KBM-7 (cell line): ENCODE measurements at places on chromosomes 7 and 10.

DNA sequence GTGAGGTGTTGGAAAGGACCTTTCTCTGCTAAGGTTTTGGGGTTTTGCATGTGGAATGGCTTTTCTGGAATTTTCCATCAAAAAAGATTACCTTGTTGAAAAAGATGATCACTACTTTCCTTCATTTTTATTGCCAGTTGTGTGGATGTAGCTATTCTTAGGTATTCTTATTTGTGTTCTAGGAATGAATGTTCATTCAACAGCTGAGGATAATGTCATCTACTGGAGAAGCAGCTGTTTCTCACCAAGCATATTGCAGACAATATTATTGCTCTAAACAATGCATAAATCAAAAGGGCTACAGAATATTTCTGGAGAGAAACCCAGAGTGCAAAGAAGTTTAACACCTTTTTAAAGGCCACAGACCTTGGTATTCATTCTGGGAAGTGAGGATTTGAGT is 145.6 kb upstream of the CALCR start:
- no peak for DNase-seq

DNA sequence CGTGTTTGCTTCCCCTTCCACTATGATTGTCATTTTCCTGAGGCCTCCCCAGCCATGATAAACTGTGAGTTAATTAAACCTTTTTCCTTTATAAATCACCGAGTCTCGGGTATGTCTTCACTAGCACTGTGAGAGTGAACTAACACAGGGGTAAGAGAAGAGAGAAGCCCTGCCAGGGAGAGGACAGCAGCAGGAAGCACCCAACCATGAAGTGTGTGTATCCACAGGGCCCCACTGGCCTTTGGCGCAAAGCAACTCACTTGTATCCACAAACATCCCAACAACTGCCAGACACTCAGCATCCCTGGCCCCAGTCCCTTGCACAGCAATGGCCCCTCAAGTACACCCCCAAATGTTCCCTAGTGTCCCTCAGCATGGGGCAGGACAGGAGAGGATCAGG is 115.1 kb downstream of the MAD1L1 start:
- DNase-seq: no peak

DNA sequence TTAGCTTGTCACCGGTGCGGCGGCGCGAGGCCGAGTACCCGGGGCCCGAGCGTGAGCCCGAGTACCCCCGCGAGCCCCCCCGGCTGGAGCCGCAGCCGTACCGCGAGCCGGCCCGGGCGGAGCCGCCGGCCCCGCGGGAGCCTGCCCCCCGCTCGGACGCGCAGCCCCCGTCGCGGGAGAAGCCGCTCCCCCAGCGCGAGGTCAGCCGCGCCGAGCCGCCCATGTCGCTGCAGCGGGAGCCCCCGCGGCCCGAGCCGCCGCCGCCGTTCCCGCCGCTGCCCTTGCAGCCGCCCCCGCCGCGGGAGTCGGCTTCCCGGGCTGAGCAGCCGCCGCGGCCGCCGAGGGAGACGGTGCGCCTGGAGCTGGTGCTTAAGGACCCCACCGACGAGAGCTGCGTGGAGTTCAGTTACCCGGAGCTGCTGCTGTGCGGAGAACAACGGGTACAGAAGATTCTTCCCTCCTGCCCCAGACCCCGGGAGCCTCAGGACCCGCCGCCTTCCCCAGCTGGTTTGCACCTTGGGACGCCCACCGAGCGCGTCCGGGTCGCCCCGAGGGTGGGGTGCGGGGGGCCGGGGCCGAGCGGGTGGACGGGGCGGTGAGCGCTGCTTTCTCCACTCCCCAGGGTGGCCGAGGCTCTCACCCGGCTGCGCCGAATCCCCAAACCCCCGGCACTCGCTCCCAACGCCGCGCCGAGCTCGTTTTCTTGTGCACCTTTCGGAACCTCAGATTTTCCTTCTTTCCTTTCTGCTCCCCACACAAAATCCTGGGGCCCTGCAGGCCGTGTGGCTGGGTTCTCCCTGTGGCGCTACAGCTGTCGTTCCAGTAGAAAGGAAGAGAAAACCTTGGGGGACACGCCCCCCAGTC is 708 bp downstream of the UBN2 start:
- peak; percentile 47 for DNase-seq

DNA sequence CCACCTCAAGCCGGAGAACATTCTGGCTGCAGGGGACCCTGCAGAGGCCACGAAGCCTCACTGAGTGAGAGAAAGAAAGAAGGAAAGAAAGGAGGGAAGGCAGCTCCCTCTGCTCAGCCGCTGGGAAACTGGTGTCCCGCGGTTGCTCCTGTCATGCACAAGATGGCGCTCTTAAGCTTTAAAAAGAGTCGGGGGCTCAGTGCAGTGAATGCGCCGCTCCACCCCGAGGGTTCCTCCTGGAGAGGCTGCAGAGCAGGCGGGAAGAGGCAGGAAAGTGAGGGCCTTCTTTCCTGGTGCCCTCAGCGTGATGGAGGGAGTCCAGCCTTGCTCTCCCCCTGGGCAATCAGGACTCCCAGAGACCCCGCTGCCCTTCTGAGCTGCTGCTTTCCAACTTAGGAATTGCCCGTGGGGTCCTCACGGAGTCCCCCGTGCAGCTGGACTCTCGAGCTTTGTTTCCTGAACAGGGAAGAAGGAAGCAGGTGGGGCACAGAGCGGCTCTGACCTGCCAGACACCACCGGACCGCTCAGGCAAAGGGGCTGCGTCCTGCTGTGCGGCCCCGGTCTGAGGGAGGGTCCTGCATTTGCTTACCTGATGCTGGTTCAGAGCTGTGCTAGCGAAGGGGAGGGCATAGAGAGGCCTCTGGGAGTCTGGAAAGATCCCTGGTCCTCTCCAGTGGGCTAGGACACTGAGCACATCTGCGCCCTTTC is 141.9 kb upstream of the MKI67 start:
- peak; percentile 74 for DNase-seq

GRCh38 chr7:1060315-1061072 is 16.1 kb downstream of the GPR146 start:
- DNase-seq: no peak

DNA sequence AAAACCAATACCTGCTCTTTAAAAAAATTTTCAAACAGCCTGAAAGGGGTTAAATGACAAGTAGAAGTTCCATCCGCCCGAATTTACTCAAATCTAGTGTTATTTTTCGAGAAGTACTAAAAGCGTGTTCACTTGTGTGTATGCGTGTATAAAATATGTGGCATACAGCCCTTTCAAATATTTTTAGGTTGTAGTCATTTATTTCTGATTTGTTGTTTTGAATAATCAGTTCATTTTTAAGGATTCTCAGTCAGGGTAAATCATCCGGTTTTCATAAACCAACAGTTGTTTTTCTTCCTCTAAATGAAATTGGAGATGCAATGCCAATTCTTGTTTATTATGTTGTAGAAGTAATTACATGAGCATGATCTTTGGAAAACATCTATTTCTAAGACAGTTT is 6.9 kb upstream of the SUN1 start:
- no peak for DNase-seq

- peak; percentile 12 for DNase-seq
Observed at GRCh38 chr10:30784524-30784896, 155.0 kb upstream of the LYZL2 start.

DNA sequence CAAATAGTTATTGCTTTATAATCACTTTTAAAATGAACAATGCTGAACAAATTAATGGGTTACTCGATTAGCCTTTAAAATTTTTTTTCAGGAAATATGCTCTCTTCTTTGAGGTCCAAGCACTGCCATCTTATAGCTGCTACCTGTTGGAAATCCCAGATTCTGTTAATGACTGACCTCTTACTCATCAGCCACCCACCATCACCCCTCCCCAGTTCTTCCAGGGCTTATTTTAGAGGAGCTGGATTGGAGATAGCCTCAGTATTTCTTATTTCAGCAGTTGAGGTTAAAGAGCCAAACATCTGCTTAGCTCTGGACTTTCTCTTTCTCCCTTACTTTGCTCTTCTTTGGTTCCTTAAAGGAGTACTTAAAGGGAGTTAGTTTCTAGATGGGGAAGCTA is 420.0 kb downstream of the EXOC4 start:
- DNase-seq: no peak

GRCh38 chr7:102843850-102844249 is 69.0 kb upstream of the LRRC17 start:
- DNase-seq: peak; percentile 28

DNA sequence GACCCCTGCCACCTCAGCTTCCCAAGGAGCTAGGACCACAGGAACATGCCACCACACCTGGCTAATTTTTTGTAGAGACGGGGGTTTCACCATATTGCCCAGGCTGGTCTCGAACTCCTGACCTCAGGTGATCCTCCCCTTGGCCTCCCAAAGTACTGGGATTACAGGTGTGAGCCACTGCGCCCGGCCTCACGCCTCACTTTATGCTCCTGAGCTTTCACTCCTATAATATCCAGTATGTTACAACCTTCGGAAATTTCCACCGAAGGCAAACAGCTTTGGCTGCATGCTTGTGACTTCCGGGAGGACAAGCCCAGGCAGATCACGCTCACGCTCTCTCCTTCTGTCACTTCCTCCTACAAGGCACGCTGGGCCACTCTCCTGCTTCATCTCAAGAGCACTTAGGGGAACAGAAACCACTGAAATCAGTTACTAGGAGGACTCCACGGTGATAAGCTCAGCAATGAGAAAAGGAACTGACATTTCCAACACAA is 4.4 kb upstream of the MAD1L1 start:
- peak; percentile 90 for DNase-seq

- peak; percentile 28 for DNase-seq
Observed at GRCh38 chr10:118564652-118565051, 30.8 kb downstream of the PRLHR start.

- DNase-seq: no peak
Observed at GRCh38 chr10:11866199-11866925, 43.2 kb downstream of the PROSER2 start.

- DNase-seq: no peak
Observed at GRCh38 chr10:97427571-97428179, 1.7 kb downstream of the PGAM1 start.

DNA sequence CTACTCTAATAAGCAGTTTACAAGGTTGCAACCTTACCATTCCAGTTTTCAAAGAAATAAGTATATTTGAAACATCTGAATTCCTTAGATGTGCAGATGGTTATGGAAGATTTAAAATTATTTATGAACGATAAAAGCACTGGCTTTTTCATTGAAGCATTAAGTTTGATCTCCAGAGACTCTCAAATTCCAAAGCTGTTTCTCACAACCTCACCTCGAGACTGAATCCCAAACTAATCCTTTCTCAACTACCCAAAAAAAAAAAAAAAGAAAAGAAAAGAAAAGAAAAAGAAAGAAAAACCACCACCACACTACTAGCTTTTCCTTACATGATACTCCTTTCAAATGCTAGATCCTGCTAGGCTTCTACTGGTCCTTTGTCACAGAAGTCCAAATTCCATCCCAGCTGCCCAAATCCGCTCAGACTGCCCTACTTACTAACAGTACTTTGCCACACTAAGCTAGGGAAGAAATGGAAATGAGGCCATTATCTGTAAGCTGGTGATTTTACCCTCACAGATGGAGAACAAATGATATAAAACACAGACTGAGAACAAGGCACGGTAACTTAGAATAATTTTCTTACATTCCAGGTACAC is 100.6 kb upstream of the CDK1 start:
- DNase-seq: no peak

DNA sequence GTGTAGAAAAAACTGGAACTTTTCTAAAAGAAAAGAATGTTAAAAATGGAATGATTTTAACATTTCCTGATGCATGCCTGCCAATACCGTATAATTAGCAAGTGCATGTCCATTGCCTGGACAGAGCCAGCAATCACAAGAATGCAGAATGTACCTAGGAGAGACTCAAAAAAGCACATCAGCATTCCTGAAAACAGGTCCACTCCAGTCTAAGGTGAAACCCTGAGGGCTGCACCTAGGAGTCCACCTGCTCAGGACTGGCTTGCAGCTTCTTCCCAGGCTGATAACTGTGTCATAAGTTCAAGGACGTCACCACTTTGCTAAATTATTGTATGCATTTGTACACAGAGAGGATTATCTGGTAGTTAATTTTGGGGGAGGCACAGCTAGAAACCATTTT is 5.4 kb downstream of the CCDC201 start:
- no peak for DNase-seq

- DNase-seq: peak; percentile 3
Observed at GRCh38 chr10:104809288-104810090, 168.4 kb downstream of the SORCS3 start.

- DNase-seq: peak; percentile 93
Observed at GRCh38 chr7:131071786-131072504, 255.7 kb upstream of the MKLN1 start.

DNA sequence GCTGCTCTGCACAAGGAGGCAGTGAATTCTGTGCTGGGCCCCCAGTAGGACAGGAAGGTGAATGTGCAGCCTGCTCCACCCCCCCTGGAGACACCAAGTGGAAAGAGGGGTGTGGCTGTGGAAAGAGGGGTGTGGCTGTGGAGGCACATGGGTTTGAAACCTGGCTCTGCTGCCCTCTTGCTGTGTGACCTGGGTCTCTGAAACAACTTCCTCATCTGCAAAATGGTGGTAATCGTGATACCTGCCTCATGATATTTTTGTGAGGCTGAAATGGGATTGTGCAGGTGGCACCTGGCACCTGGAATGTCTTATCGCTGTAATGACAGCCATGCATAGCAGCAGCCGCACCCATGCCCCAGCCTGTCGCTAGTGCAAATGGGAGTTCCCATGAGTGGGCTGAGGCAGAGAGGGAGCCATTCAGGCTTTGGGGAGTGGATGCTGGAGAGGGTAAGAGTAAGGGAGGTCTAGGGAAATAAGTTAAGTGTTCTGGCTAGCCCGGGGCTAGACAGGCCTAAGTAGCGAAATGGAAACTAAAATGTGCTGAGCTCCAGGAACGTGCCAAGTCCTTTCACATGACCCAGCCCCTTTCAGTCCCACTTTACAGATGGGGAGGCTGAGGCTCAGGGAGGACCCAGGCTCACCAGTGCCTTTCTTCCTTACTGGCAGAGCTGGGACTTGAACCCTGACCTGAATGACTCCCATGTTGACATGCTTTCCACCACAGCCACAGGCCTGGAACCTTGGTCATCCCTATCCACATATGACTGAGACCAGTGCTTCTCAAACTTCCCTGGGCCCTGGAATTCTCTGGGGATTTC is 35.0 kb downstream of the C10orf105 start:
- peak; percentile 67 for DNase-seq

DNA sequence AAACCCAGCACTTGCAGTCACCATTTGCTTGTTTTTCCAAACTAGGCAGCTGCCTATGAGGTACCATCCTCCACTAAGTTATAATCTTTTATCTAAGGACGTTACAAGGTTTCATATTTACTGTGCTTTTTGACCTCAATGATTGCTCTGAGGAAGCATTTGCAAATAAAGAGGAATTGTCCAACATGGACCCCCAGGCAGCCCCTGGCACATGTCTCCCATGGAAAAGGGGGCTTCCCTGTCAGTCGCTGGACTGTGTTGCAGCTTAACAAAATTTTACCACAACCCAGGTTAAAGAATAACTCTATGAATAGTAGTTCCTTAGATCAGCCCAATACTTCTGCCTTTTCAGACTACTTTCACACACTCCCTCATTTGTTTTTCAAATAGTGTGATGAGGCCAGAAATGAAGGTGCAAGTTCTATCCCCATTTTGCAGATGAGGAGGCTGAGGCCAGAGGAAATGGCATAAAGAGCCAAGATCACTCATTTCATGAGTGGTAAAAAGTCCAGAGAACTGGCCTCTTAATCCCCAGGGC is 52.8 kb upstream of the ZPBP start:
- DNase-seq: no peak
